Foreskin keratinocyte (primary cell): ENCODE measurements at places on chromosomes 6 and 20.

- no peak for DNase-seq
Measured at GRCh38 chr6:90610301-90610750, 23.5 kb upstream of the MAP3K7 start.

- DNase-seq: no peak
Measured at GRCh38 chr6:38020593-38020992, 201.1 kb downstream of the ZFAND3 start.

DNA sequence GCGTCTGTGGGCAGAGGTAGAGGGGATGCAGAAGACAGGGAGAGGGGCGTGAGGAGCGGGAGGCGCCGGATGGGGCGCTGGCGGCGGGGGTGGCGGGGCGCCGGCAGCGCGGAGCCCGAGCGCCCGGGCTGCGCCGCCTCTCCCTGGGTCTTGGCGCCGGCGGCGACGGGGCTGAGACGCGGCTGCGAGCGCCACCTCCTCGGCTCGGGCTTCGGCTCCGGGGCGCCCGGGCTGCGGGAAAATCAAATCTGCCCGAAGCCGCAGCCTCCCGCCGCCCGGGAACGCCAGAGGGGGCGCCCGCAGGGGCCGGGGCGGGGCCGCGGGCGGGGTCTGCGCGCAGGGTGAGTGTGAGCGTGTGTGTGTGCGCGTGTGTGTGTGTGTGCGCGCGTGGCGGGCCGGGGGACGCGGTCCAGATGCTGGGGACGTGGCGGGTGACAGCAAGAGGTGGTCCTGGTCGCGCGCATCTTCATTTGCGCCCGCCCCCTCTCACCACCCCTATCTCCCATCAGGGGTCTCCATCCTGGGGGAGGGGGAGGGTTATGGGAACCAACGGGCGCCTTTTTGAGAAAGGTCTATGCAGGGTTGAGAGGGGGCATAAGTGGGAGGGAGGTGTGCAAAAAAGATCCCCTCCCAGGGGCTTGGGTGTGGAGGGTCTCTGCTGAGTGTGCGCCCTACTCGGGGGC is 646 bp upstream of the CPNE5 start:
- no peak for DNase-seq

DNA sequence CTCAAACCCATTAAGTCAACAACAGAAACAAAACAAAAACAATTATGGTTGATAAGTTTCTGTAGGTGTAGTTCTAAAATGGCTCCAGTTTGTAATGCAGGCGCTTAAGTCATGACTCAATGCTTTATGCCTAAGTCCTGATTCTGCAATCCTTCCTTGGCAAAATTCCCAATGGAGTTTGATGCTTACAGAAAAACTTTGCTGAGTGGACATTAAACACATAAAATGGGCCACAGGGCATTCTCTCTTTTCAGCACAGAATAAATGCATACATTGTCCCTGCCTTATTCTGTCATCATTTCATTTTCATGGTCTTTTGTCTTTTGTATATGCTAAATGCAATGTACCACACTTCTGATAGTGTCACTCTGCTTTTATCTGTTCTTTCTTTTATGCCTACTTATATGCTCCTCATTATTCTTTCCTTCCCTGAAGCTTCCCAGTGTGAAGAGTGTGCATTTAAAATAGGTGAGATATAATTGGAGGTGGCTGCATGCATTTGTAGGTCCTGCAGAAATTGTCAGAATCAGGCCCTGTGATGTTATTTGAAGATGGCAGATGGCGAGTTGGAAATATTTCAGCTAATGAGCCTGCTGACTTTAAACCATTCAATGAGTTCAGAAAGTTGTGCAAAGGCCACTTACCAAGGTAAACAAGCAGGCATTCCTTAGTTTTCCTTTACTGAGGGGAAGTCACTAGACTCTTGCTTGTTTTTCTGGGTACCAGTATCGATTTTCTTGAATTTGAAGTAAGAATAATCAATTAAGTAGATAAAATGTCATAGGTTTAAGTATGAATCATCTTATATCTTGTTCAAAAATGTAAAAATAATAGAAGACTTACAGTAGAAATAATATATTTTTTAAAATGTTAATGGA is 313.1 kb downstream of the TRDN start:
- DNase-seq: peak; percentile 34

- no peak for DNase-seq
Measured at GRCh38 chr20:62596486-62596885, 45.8 kb upstream of the SLCO4A1 start.

- DNase-seq: no peak
Measured at GRCh38 chr20:63118303-63119120, 97.4 kb downstream of the YTHDF1 start.

- peak; percentile 77 for DNase-seq
Measured at GRCh38 chr20:57435498-57436222, 44.5 kb downstream of the RBM38 start.

- no peak for DNase-seq
Measured at GRCh38 chr6:93789532-93789931, 370.2 kb upstream of the EPHA7 start.

DNA sequence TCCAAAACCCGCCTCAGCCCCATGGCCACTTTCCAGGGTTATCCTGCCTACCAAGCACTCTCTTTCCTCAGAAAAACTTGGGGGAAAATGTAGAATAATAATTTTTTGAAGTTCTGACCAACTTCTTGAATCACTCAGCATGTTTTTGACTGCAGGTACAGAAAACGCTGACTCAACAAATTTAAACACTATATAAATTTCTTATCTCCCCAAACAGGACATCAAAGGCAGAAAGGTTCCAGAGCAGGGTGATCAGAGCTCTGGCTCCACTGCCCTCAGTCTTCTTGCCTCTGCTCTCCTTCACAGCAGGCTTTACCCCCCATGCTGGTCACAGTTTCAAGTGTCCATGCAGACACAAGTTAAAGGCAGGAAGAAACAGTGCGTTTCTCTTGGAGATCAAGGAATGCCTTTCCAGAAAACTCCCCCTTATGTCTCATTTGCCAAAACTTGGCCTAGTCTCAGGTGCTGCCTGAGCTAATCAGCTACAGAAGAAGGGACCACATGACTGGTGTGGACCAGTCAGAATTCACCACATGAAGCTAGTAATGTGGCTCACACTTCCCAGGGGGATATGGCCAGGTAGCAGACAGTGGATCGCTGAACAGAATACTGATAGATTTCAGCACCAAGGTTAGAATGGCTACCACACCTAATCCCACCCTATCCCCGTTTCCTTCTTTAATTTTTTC is 24.4 kb upstream of the SLC17A3 start:
- no peak for DNase-seq

- no peak for DNase-seq
Measured at GRCh38 chr20:58833921-58834320, 16.8 kb downstream of the GNAS-AS1 start.

DNA sequence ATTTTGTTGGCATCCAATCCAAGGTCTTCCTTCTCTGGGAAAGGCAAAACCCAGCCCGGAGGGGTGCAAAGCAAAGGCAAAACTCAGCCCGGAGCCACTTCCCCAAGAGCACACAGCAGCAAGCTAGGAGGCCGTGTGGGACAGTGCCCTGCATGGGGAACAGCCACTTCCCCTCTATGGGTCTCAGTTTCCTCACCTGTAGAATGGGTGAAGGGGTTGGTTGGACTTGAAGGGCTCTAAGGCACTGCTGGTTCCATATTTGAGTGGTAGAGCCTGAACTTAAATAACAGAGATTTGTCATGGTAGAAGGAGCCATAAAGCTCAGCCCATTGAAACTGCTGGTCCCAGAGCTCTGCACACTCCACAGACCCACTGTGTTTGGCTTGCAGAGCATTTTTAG is 51.3 kb upstream of the CCDC167 start:
- no peak for DNase-seq

- no peak for DNase-seq
Measured at GRCh38 chr6:101386982-101387381, 6.5 kb upstream of the GRIK2 start.

DNA sequence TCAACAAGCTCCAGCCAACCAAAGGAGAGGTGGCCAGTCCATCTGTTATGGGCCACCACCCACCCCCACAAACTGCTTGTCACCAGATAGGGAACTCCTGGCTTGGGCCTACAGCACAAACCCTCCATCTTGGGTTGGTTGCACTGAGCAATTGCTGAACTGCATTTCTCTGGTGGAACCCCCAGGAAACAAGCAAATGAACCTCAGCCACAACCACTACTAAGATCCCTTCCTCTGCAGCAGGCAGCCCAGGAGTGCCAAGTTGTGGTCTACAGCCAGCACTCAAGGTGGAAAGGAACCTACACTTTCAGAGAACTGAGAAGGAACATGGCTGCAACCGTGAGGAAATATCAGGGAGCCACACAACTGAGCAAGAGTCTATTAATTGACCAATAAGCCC is 171.6 kb downstream of the TMEM200A start:
- DNase-seq: no peak

DNA sequence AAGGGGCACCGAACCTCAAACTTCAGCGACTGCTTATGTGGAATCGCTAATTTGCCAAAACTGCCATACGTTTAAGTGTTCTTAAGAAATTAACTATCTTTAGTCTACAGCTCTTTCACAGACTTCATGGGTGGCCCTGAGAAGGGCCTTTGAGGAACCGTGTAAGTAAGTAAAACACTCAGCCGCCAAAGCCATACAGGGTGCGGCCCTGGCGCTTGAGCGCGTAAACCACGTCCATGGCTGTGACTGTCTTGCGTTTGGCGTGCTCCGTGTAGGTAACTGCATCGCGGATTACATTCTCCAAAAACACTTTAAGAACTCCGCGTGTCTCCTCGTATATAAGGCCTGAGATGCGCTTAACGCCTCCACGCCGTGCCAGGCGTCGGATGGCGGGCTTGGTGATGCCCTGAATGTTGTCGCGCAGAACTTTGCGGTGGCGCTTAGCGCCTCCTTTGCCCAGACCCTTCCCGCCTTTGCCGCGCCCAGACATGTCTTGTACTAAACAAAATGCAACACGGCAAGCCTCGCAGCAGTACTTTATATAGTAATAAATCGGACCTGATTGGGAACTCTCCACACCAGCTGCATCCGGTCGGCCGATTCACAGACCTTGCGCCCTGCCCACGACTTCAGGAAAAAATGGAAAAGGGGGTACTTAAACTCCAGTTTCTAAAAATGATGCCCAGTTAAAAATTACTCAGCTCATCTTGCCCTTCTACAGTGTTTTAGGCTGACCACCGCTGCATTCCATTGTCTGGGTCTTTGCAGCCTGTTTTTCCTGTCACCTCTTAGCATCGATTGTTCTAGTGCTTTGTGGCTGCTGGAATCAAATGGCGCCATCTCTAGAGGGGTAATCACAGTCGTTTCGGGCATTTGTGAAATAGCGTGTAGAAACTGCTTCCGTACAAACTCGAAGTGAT is 38.9 kb downstream of the OR2B2 start:
- peak; percentile 88 for DNase-seq

GRCh38 chr6:112513175-112513574 is 166.0 kb downstream of the RFPL4B start:
- no peak for DNase-seq
